ENCODE measurements at places on chromosomes 16 and 17. TPM values are rescaled to one million over a fixed set of nuclear protein-coding genes. Genes with fewer than 3 reads are reported as not detected.

The RHBDL3 gene
- total RNA-seq: 4.1 TPM

The MILR1 gene
- 5.5 TPM for total RNA-seq

The CCDC78 gene
- 3.2 TPM for total RNA-seq

The ZNF778 gene
- total RNA-seq: 32.9 TPM

The NPW gene
- 8.2 TPM for total RNA-seq

The HID1 gene
- 40.9 TPM for total RNA-seq

The CCL13 gene
- not detected for total RNA-seq

The BRIP1 gene
- total RNA-seq: 10.6 TPM

The SOX15 gene
- 4.0 TPM for total RNA-seq

- peak overlapping the region; percentile 77 for H3K27ac ChIP-seq
- DNase-seq: peak; percentile 63
- no peaks in the 10 kb centered on the region for H3K27me3 ChIP-seq
- H3K36me3 ChIP-seq: no peaks in the 10 kb centered on the region
Measured at GRCh38 chr17:76241204-76241538, 878 bp upstream of the RNF157 start.

DNA sequence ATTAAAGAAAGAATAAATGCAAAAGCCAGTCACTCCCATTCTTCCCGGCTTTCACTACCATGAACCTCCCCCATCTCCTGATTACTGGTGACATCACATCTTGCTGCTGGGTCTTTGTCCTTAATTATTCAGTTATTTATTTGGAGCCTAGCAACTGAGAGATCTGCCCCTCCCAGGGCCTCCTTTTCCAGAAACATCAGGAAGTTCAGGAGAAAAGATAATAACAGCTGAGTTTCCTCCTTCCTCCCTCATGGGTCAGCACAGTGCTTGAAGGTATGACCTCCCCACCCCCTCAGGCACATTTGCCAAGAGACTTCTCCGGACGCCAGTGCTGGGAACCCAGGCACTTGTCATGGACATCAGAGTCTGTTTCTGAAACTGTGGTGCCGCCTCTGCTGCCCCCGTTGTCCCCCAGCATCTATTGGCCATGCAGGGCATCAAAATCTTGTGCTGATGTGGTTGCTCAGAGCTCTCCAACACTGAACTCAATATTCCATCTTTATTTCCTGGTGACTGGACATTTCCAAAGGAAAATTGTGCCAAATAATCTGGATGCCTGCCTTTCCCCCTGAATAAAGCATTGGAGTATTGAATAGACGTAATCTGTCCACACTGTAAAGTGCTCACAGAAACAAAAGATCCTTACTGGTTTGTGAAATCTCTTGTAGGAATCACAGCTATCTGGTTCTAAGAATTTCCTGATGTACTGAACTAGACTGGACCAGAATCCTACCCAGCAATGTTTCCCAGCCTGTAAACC is 71.8 kb downstream of the ZNF18 start:
- H3K4me3 ChIP-seq: no peak overlapping the region
- H3K4me1 ChIP-seq: peaks cover 2% of the 10 kb centered on the region
- no peaks in the 10 kb centered on the region for H3K27me3 ChIP-seq
- no peak overlapping the region for H3K27ac ChIP-seq
- H3K36me3 ChIP-seq: no peaks in the 10 kb centered on the region

DNA sequence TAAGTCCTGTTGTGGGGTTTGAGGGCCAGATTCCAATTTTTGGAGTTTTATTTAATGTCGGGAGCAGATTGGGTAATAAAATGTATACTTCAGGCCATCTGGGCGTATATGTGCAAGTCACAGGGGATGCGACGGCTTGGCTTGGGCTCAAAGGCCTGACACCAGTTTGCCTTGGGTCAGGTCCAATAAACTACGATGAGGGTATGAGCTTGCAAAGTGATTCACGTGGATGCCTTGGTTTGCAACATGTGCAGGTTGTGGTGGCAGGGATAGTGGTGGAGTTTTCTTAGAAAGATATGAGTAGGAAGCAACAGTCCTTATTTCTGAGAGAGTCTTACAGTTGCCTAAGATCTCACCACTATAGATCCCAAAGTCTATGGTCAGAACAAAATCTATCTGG is 157.0 kb upstream of the CDH11 start:
- no peak for DNase-seq
- no peak overlapping the region for H3K4me3 ChIP-seq
- H3K27ac ChIP-seq: no peak overlapping the region
- no peaks in the 10 kb centered on the region for H3K4me1 ChIP-seq

GRCh38 chr16:87418644-87419043 is 26.5 kb downstream of the MAP1LC3B start:
- H3K4me3 ChIP-seq: no peak overlapping the region
- H3K27ac ChIP-seq: no peak overlapping the region
- H3K27me3 ChIP-seq: no peaks in the 10 kb centered on the region
- H3K4me1 ChIP-seq: no peaks in the 10 kb centered on the region
- no peak for DNase-seq

DNA sequence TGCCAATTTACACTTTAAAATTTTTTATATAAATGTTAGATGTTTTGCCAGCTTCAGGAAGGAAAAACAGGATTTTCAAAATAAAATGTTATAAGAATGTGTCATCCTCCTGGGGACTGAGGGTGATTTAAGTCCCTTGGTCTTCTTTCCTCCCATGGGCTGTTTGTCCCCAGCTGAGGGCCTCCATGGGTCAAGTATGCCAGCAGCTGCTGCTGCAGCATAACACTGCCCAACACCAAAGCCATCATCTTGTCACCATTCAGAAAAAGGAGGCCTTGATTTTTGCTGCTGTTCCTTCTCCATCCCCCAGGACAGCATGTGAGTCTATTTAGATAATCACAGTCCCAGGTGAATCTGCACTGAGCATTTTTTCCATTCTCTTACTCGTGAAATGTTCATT is 188.5 kb downstream of the LGALS9B start:
- H3K27me3 ChIP-seq: no peaks in the 10 kb centered on the region
- no peak overlapping the region for H3K4me3 ChIP-seq
- no peak for DNase-seq
- no peak overlapping the region for H3K27ac ChIP-seq
- no peaks in the 10 kb centered on the region for H3K4me1 ChIP-seq
- no peaks in the 10 kb centered on the region for H3K36me3 ChIP-seq

- no peaks in the 10 kb centered on the region for H3K36me3 ChIP-seq
- no peak for DNase-seq
- H3K4me3 ChIP-seq: no peak overlapping the region
- no peaks in the 10 kb centered on the region for H3K27me3 ChIP-seq
- H3K27ac ChIP-seq: no peak overlapping the region
Measured at GRCh38 chr16:49345829-49346228, 27.8 kb upstream of the C16orf78 start.

DNA sequence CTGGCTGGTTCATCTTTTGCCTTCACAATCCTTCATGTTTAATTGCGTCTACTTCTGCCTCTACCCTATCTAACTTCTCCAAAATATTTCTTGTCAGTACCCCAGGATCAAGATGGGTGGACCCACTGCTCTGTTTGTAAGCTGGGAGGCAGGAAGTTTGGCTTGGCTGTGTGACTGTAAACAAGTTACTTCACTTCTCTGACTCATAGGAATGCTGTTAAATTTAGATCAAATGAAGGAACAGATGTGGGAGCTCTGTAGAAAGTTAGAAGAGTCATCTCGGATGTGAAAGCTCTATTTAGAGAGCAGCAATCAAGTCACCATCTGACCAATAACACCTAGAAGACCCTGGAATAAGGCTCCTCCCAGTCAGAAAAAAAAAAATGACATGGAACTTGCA is 55.2 kb upstream of the MRTFB start:
- H3K4me3 ChIP-seq: no peak overlapping the region
- H3K27me3 ChIP-seq: no peaks in the 10 kb centered on the region
- no peaks in the 10 kb centered on the region for H3K36me3 ChIP-seq
- peaks cover 18% of the 10 kb centered on the region for H3K4me1 ChIP-seq

- no peaks in the 10 kb centered on the region for H3K36me3 ChIP-seq
- H3K27me3 ChIP-seq: no peaks in the 10 kb centered on the region
- H3K27ac ChIP-seq: no peak overlapping the region
- peaks cover 23% of the 10 kb centered on the region for H3K4me1 ChIP-seq
- no peak for DNase-seq
Measured at GRCh38 chr16:89273741-89274472, 56.4 kb downstream of the ZNF778 start.

- no peaks in the 10 kb centered on the region for H3K27me3 ChIP-seq
- no peak for DNase-seq
- peak overlapping the region; percentile 68 for H3K4me3 ChIP-seq
Measured at GRCh38 chr17:1561420-1562175, 994 bp downstream of the PITPNA start.

- H3K27me3 ChIP-seq: no peaks in the 10 kb centered on the region
- no peak overlapping the region for H3K4me3 ChIP-seq
- no peaks in the 10 kb centered on the region for H3K4me1 ChIP-seq
- no peaks in the 10 kb centered on the region for H3K36me3 ChIP-seq
- no peak overlapping the region for H3K27ac ChIP-seq
- no peak for DNase-seq
Measured at GRCh38 chr17:16988749-16989229, 16.9 kb upstream of the TNFRSF13B start.

DNA sequence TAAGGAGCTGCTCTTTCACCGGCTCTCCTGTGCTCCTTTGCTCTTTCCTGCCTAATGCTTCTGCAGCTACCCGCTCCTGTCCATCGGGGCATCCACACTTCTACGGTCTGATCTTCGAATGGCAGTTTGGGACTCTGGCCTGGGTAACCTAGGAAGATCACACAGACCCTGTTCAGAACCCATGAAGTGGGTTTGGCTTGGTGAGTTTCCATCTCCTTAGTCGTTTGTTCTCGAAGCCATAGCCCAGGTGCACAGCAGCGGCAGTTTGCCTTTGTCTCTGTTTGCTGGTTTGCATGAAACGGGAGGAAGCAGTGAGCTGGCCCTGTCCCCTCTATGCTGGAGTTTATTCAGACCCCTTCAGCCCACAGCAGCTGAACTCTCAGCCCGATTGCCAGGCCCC is 29.0 kb downstream of the PSMD7 start:
- no peaks in the 10 kb centered on the region for H3K27me3 ChIP-seq
- H3K4me1 ChIP-seq: peaks cover 11% of the 10 kb centered on the region
- no peak overlapping the region for H3K4me3 ChIP-seq
- H3K27ac ChIP-seq: no peak overlapping the region
- no peaks in the 10 kb centered on the region for H3K36me3 ChIP-seq

- peaks cover 46% of the 10 kb centered on the region for H3K4me1 ChIP-seq
- H3K27me3 ChIP-seq: no peaks in the 10 kb centered on the region
- H3K36me3 ChIP-seq: no peaks in the 10 kb centered on the region
Measured at GRCh38 chr16:85195271-85195647, 83.0 kb upstream of the CIBAR2 start.

GRCh38 chr16:26363581-26363980 is 671.8 kb downstream of the HS3ST4 start:
- DNase-seq: no peak
- H3K27me3 ChIP-seq: no peaks in the 10 kb centered on the region
- H3K4me1 ChIP-seq: no peaks in the 10 kb centered on the region

GRCh38 chr16:57976331-57976796 is 5.4 kb upstream of the CNGB1 start:
- no peak overlapping the region for H3K4me3 ChIP-seq
- no peak overlapping the region for H3K27ac ChIP-seq
- H3K27me3 ChIP-seq: no peaks in the 10 kb centered on the region
- DNase-seq: peak; percentile 55
- no peaks in the 10 kb centered on the region for H3K36me3 ChIP-seq

DNA sequence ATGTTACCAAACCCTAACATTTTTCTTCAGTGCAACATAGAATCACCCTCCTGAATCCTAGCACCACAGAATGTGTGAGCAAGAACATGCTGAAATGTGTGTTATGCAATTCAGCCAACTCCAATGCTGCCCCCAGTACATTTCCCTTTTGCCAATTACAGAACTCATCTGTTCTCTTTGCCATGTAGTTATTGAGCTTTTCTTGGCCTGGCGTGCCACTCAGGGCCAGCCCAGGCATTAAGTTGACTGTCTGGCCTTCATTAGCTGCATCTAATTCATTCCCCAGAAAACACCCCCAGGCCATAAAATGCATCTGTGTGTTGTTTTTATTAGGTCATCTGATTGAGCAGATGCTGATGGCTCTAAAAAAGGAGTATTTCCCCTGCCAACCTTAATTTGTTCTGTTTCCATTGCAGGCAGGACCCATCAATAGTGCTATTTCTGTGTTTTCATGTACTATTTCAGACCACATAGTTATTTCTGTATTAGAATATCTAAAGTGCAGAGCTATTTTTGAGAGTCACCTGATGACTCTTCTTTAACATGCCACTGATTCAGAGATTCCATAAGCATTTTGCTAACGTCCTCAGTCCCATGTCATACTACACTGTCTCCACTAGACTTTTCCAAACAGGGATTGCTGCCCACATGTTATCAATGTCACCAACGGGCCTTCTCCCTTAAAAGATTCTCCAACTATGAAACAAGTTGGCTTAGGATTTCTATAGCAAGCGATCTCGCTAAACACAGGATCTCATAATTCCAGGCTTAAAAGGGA is 969.7 kb downstream of the CDH11 start:
- H3K36me3 ChIP-seq: no peaks in the 10 kb centered on the region
- no peak overlapping the region for H3K27ac ChIP-seq
- no peak overlapping the region for H3K4me3 ChIP-seq
- no peak for DNase-seq
- H3K27me3 ChIP-seq: no peaks in the 10 kb centered on the region

- DNase-seq: peak; percentile 93
- H3K27ac ChIP-seq: no peak overlapping the region
- H3K27me3 ChIP-seq: no peaks in the 10 kb centered on the region
Measured at GRCh38 chr17:42116705-42117396, 4.3 kb downstream of the KAT2A start.

Measured in testis (tissue), 5 donors.